Right ventricle myocardium inferior (tissue), 1 donor: ENCODE measurements at places on chromosomes 7 and 10. TPM values are rescaled to one million over a fixed set of nuclear protein-coding genes. Genes with fewer than 3 reads are reported as not detected.

Gene DENND11
- 9.1 TPM for total RNA-seq

Gene NODAL
- total RNA-seq: not detected

Gene ADAM22
- 1.2 TPM for total RNA-seq

Gene STMP1
- 27.4 TPM for total RNA-seq

Gene BICC1
- total RNA-seq: 8.2 TPM

Gene EVX1
- total RNA-seq: not detected

Gene TAS2R3
- total RNA-seq: 0.43 TPM

Gene FAM25G
- total RNA-seq: not detected

Gene MALRD1
- 1.1 TPM for total RNA-seq

Gene AGBL3
- 2.2 TPM for total RNA-seq

Gene ZPBP
- not detected for total RNA-seq

Gene MRPL32
- 66.8 TPM for total RNA-seq

Gene RBP3
- total RNA-seq: not detected

Gene MINDY4
- 3.5 TPM for total RNA-seq

Gene FLNC
- total RNA-seq: 905 TPM

Gene MDFIC
- total RNA-seq: 18.3 TPM

Gene SNX10
- total RNA-seq: 1.9 TPM

Gene SPAG6
- total RNA-seq: not detected

Gene FAM13C
- 7.8 TPM for total RNA-seq

Gene SPDYE5
- total RNA-seq: not detected

Gene KNDC1
- not detected for total RNA-seq

Gene GRID2IP
- not detected for total RNA-seq

Gene CALML3
- not detected for total RNA-seq

Gene NPSR1
- total RNA-seq: not detected

Gene IFIT1B
- total RNA-seq: not detected

Gene GIMAP5
- 9.0 TPM for total RNA-seq

Gene NRAP
- 1,026 TPM for total RNA-seq

Gene GLCCI1
- 5.7 TPM for total RNA-seq

Gene PLCE1
- total RNA-seq: 4.2 TPM

Gene HABP2
- total RNA-seq: not detected

Gene AIMP2
- 56.7 TPM for total RNA-seq

Gene EN2
- total RNA-seq: 0.11 TPM

Gene GRM3
- total RNA-seq: not detected

Gene ABCC2
- total RNA-seq: 0.05 TPM

Gene STOX1
- 0.41 TPM for total RNA-seq

Gene MRLN
- not detected for total RNA-seq

Gene TMEM140
- total RNA-seq: 24.3 TPM

Gene OIT3
- total RNA-seq: not detected

Gene WIPF3
- total RNA-seq: 5.5 TPM
